CD4-positive, alpha-beta memory T cell (primary cell): ENCODE measurements at places on chromosomes 7 and 10.

DNA sequence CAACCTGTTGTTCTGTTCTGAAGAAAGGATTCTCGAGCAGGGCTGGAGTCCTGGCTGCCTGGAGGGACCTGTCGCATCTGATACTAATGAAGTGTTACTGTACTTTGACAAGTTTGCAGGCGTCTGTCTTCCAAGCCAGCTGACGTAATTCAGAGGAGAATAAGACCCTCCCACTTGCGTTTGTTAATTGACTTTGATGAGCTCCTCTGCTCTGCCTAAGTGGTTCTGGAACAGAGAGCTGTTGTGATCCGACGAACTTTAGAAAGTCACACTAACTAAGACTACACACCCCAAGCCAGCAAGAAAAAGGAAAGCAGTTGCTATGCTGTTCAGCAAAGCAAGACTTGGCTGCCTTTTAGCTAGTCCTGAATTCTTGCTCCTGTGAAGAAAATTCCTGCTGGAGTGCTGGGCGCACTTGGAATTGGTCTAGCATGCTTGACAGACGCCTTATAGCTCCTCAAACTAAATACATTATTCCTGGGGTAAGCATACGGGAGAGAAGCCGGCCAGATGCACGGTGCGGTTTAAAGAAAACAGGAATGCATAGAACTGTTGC, 200.3 kb downstream of the CACNB2 start:
- no peaks in the 10 kb centered on the region for H3K36me3 ChIP-seq
- no peak overlapping the region for H3K4me3 ChIP-seq
- H3K27me3 ChIP-seq: no peaks in the 10 kb centered on the region
- no peak for DNase-seq
- no peaks in the 10 kb centered on the region for H3K4me1 ChIP-seq

- no peaks in the 10 kb centered on the region for H3K36me3 ChIP-seq
- no peaks in the 10 kb centered on the region for H3K4me1 ChIP-seq
- no peak overlapping the region for H3K4me3 ChIP-seq
- H3K27me3 ChIP-seq: no peaks in the 10 kb centered on the region
- no peak overlapping the region for H3K27ac ChIP-seq
These were observed 33.3 kb upstream of the TM9SF3 start for GRCh38 chr10:96619796-96620773.

DNA sequence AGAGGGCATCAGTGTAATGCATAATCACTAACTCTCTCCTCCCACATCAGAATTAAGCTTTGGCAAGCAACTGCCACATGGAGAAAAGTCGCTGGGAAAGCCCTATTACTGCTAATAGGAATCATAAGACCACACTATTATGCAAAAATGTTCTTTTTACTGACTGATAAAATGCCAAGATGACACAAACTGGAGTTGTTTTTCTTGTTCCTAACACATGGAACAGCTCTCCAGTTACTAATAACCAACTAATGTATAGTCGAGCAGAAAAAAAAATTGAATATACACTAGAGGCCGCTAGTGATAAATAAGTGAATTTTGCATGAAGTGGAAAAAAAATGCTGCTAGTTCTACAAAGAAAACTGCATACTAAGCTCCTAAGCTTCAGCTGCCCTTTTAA, 165.6 kb downstream of the TPK1 start:
- no peaks in the 10 kb centered on the region for H3K36me3 ChIP-seq
- H3K27me3 ChIP-seq: no peaks in the 10 kb centered on the region
- no peak overlapping the region for H3K27ac ChIP-seq
- no peak overlapping the region for H3K4me3 ChIP-seq
- DNase-seq: no peak

- no peaks in the 10 kb centered on the region for H3K4me1 ChIP-seq
- no peak for DNase-seq
- H3K27me3 ChIP-seq: no peaks in the 10 kb centered on the region
- no peaks in the 10 kb centered on the region for H3K36me3 ChIP-seq
These were observed 53.2 kb downstream of the BPGM start for GRCh38 chr7:134699899-134700298.

GRCh38 chr10:79061441-79062315, 7.1 kb upstream of the ZMIZ1 start:
- no peaks in the 10 kb centered on the region for H3K36me3 ChIP-seq

DNA sequence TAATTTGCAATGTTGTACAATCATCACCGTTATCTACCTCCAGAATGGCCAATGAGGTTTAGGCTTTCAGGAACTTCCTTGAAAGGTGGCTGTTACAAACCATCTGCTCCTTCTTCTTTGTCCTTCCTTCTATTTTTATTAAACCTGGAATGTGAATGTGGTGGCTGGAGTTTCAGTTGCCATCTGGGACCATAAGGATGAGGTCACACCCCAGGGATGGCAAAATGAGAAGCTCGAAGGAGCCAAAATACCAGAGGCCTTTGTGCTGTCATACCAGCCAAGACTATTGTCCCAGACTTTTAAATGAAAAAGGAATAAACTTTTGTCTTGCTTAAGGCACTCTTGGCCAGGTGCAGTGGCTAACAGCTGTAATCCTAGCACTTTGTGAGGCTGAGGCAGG, 30.9 kb upstream of the LMTK2 start:
- H3K4me1 ChIP-seq: no peaks in the 10 kb centered on the region
- DNase-seq: no peak
- H3K27me3 ChIP-seq: no peaks in the 10 kb centered on the region

GRCh38 chr7:15439853-15440252, 122.0 kb downstream of the AGMO start:
- no peaks in the 10 kb centered on the region for H3K27me3 ChIP-seq
- no peak for DNase-seq
- no peak overlapping the region for H3K27ac ChIP-seq
- H3K4me1 ChIP-seq: no peaks in the 10 kb centered on the region

GRCh38 chr7:2518737-2519118, 846 bp upstream of the LFNG start:
- peaks cover 31% of the 10 kb centered on the region for H3K4me1 ChIP-seq
- H3K27ac ChIP-seq: peak overlapping the region; percentile 50
- H3K36me3 ChIP-seq: no peaks in the 10 kb centered on the region
- H3K27me3 ChIP-seq: no peaks in the 10 kb centered on the region
- no peak overlapping the region for H3K4me3 ChIP-seq
- DNase-seq: no peak

- no peak overlapping the region for H3K27ac ChIP-seq
- H3K4me1 ChIP-seq: no peaks in the 10 kb centered on the region
- no peaks in the 10 kb centered on the region for H3K27me3 ChIP-seq
- H3K4me3 ChIP-seq: no peak overlapping the region
These were observed 16.7 kb downstream of the LSMEM1 start for GRCh38 chr7:112497481-112497880.

DNA sequence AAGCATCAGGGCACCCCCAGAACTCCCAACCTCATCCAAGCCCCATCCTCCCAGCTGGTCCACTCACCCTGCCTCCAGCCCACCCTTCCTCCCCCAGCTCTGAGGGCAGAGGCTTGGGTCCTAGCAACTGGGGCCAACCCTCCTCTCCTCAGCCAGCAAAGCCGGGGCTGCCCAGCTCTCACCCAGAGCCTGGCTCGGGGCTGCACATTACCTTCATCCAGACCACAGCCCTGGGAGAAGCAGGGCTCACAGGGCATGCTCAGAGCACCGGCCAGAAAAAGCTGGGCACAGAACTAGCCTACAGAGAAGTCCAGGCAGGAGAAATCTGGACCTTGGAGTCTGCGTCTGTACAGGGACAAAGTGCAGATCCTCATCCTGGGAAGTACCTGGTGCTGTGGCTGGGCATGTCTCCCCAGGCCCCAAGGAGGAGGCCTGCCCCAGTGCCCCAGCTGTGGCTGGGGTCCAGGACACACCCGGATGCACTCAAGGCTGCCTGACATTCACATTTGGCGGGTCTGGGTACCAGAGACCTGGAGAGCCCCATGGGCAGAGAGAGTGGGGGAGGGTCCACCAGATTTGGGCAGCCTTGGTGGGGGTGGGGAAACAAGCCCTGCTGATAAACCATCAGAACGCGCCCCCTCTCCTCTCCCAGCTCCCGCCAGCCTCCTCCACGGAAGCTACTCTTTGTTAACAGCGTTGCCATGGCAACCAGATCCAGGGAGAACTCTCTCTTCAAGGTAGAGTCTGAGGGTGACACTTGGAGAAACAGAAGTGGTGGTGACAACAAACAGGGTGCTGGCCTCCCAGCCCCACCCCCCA, 5.1 kb downstream of the RASGEF1A start:
- H3K27me3 ChIP-seq: peaks cover 7% of the 10 kb centered on the region
- H3K4me3 ChIP-seq: no peak overlapping the region
- no peak for DNase-seq

- no peak overlapping the region for H3K4me3 ChIP-seq
- peaks cover 20% of the 10 kb centered on the region for H3K4me1 ChIP-seq
- no peaks in the 10 kb centered on the region for H3K36me3 ChIP-seq
- no peaks in the 10 kb centered on the region for H3K27me3 ChIP-seq
These were observed 88.9 kb downstream of the CABCOCO1 start for GRCh38 chr10:61751599-61751998.

- no peak overlapping the region for H3K27ac ChIP-seq
- no peaks in the 10 kb centered on the region for H3K4me1 ChIP-seq
- H3K27me3 ChIP-seq: no peaks in the 10 kb centered on the region
- H3K36me3 ChIP-seq: no peaks in the 10 kb centered on the region
- DNase-seq: no peak
- no peak overlapping the region for H3K4me3 ChIP-seq
These were observed 11.9 kb upstream of the NPS start for GRCh38 chr10:127536972-127537760.

- no peak overlapping the region for H3K4me3 ChIP-seq
- no peaks in the 10 kb centered on the region for H3K36me3 ChIP-seq
- DNase-seq: no peak
These were observed 91.1 kb upstream of the ARHGAP21 start for GRCh38 chr10:24814568-24815313.

DNA sequence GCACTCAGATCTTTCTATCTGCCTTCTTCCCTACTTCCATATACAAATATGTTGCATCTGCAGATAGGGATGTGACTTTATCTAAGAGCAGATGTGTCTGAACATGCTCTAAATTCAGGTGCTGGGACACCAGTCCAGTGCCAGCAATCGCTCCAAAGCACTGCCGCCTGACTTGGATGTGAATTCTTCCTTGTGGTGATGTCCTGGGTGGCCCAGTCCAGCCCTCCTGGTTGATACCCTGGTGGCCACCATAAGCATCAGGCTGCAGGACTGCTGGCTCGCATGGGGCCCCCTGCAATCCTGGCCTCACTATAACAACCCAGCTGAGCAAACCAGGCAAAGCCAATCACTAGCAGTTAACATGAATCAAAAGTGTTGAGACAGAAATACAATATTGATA, 149.2 kb upstream of the PDE1C start:
- H3K27ac ChIP-seq: no peak overlapping the region
- H3K27me3 ChIP-seq: no peaks in the 10 kb centered on the region
- no peak overlapping the region for H3K4me3 ChIP-seq
- DNase-seq: no peak

GRCh38 chr7:145134377-145134776, 298.5 kb upstream of the TPK1 start:
- H3K27me3 ChIP-seq: no peaks in the 10 kb centered on the region
- no peak overlapping the region for H3K4me3 ChIP-seq
- H3K4me1 ChIP-seq: no peaks in the 10 kb centered on the region
- no peaks in the 10 kb centered on the region for H3K36me3 ChIP-seq
- H3K27ac ChIP-seq: no peak overlapping the region

- no peak overlapping the region for H3K27ac ChIP-seq
- no peak overlapping the region for H3K4me3 ChIP-seq
- H3K36me3 ChIP-seq: no peaks in the 10 kb centered on the region
- DNase-seq: no peak
- no peaks in the 10 kb centered on the region for H3K4me1 ChIP-seq
- no peaks in the 10 kb centered on the region for H3K27me3 ChIP-seq
These were observed 90.0 kb upstream of the BMPER start for GRCh38 chr7:33815336-33815735.

GRCh38 chr10:100755821-100756220, 10.4 kb downstream of the PAX2 start:
- no peak for DNase-seq
- H3K4me3 ChIP-seq: no peak overlapping the region

GRCh38 chr7:16515785-16516685, 10.6 kb upstream of the LRRC72 start:
- DNase-seq: no peak
- H3K4me3 ChIP-seq: no peak overlapping the region
- H3K4me1 ChIP-seq: no peaks in the 10 kb centered on the region
- H3K36me3 ChIP-seq: no peaks in the 10 kb centered on the region

DNA sequence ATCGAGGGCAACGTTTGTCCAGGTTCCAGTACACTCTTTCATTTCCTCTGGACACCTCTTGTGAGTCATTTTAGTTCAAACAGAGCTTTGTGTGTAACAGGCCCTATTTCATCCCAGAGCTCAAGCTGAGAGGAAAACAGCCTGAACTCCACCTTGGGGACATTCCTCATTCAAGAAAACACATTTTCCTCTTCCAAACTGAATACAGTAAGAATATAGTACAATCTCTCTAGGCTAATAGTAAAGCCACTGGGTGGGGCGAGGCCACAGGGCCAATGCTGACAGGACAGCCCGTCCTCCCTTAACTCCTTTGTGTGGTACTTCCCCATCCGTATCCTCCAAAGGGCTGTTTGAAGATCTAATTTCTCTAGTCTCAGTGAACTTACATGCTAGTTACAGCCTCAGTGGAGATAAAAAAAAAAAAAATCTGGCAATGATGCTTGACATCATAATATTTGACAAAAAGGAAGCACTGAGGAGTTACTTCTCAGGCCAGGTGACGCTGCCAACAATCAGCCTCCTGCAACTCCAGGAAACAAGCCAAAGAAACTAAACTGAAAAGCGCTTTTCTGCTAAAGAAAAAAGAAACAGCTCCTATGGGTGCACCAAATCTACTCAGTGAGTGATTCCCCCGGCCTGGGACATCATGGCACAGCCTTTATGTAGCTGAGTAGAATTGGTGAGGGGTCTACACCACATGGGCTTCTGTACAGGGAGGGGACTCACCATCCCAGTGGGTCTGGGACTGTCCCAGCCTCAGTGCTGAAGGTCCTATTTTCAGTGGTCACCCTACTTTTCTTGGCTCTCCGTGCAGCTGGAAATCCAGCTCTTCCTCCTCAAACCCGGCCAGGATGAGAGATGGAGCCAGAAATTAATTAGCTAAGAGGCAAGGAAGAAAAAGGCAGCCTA, 238.2 kb upstream of the NEBL start:
- H3K27me3 ChIP-seq: no peaks in the 10 kb centered on the region
- DNase-seq: no peak
- H3K4me1 ChIP-seq: no peaks in the 10 kb centered on the region

GRCh38 chr10:44811072-44811471, 100.1 kb upstream of the TMEM72 start:
- H3K4me1 ChIP-seq: no peaks in the 10 kb centered on the region
- DNase-seq: no peak
- no peak overlapping the region for H3K27ac ChIP-seq
- H3K4me3 ChIP-seq: no peak overlapping the region

DNA sequence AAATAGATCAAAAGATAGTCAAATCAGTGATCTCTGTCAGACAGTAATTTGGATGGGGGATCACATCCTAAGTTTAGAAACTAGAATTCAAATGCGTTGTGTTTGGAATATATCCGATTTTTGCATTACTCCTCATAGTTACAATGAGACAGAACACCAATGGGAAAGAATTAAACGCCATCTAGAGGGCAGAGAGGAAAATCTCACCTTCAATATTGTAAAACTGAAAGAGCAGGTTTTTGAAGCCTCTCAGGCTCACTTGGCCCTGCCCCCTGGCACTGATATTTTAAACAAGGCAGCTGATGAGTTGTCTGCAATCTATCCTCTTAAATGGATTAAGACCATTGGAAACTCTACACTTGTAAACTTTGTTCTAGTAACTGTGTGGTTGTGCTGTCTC, 17.7 kb downstream of the FRG2B start:
- H3K27me3 ChIP-seq: peaks cover 5% of the 10 kb centered on the region
- H3K27ac ChIP-seq: no peak overlapping the region
- no peaks in the 10 kb centered on the region for H3K36me3 ChIP-seq
- no peaks in the 10 kb centered on the region for H3K4me1 ChIP-seq
- DNase-seq: peak; percentile 4
- no peak overlapping the region for H3K4me3 ChIP-seq
